ENCODE measurements at places on chromosomes 7 and 10.

DNA sequence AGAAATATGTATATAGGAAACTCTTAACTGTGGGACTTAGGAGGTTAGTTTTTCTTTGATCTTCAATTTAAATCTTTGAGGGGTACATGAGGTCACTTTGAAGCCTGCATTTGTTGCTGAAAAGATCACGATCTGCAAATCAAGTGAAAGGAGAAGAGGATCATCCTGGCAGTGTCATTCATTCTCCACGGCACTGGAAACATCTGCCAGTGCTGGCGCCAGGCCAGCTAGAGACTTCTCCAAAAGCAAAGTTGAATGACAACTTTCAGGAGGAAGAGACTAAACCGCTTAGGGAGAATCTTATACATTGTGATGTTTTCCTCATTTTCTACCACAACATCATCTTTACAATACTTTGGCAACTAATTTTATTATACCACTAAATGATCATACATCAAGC lies 42.5 kb downstream of the MRC1 start:
- DNase-seq = no peak

GRCh38 chr7:5477723-5478531 lies 54.3 kb upstream of the TNRC18 start:
- no peak for DNase-seq

GRCh38 chr10:100341953-100342626 lies 4.9 kb upstream of the SCD start:
- DNase-seq = no peak

DNA sequence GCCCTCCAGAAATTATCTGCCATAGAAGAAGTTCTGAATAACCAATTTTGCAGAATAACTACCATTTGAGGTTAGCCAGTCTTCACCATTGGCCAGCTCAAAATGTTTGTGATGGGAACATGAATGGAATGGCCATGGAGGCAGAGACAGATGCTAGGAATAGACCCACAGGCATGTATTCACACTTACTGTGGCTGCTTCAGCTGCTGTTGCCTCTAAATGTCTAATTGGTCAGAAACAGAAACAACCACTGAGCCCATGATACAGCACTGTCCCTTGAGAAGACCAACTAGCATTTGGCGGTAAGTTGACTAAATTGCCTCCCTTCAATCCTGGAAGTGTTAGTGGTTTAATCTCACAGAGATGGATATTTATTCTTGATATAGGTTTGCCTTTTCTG lies 38.6 kb upstream of the TAS2R16 start:
- DNase-seq = no peak

All from occipital lobe (tissue), 3 donors.